ENCODE measurements at places on chromosomes 3 and 15.

DNA sequence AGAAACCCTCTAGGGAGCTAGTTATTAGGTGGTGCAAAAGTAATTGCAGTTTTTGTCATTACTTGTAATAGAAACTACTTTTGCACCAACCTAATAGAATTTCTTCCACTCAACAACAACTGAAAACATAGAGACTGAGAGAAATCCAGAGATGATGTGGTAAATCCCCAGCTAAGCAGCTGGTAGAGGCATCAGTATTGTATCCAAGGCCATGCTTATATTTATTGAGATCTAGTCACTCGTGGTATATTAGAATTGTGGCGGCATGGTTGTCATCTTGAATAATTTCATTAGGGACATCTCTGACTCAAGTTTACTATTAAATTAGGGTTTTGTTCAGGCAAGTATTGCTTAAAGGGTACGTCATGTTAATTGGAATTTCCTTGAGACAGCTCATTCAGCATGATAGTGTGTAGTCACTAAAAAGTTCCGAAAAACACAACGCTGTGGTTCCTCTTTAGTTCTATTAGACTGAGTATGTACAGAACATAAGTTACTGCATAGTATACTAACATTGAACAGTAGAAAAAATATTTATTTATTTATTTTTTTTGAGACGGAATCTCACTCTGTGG, 35.3 kb downstream of the PAK2 start:
- DNase-seq = no peak

DNA sequence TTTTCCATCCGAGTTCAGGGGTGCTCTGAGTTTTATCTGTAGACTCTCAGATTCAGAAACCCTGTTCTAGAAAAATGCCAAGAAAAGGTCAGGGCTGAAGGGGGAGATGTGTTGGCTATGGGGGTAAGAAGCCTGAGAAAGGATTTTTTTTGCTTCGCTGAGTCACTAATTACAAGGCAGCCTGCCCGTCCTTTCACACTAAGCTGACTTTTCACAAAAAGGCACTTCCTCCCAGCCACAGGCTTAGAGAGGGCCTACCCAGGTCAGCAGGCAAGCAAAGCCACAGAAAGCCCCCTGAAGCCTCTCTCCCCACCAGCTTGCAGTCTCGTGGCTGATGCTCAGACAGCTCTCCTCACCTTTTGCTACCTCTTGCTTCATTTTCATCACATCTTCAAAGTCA, 192.6 kb upstream of the PRICKLE2 start:
- no peak for DNase-seq

GRCh38 chr3:98786364-98787006, 23.3 kb downstream of the ST3GAL6 start:
- no peak for DNase-seq

- no peak for DNase-seq
Observed at GRCh38 chr15:85671156-85671555, 123.6 kb downstream of the KLHL25 start.
